ENCODE measurements at places on chromosomes 7 and 10.
A peak's percentile ranks its signal among the peaks of the same experiment; 100 is the strongest.

- DNase-seq, result no peak
Observed at GRCh38 chr7:136087881-136088280, 110.7 kb upstream of the MTPN start.

DNA sequence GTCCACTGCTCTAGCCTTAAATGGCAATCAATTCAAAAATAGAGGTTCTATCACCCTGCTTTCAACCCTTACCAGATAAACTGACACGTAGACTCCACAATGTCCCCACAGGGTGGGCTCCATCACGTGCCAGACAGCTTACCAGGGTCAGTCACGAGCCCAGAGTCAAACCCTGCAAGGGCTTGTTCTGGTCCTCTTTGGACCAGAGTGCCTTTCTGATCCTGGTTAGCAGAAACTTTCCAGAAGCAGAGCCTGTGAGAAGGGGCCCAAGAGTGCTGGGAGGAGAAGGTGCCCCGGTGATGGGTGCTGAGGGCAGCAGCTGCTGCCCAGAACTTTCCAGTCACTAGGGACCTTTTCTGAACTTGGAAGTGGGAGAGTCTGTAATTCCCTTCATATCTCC, 354 bp upstream of the GIMAP5 start:
- no peak for DNase-seq

DNA sequence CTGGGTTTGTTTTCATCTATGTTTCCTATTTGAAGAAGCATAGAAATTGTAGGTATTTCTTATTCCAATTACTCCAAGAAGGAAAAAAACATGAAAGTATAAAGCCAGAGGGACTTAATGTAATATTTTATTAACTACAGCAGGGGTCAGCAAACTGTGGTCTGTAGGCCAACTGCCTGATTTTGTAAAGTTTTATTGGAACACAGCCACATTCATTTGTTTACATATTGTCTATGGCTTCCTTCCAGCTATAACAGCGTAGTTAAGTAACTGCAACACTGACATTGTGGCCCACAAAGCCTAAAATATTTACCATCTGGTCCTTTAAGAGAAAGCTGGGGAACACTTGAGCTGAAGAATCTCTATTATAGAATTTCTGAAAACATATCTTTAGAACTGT, 306.2 kb downstream of the BICC1 start:
- no peak for DNase-seq

DNA sequence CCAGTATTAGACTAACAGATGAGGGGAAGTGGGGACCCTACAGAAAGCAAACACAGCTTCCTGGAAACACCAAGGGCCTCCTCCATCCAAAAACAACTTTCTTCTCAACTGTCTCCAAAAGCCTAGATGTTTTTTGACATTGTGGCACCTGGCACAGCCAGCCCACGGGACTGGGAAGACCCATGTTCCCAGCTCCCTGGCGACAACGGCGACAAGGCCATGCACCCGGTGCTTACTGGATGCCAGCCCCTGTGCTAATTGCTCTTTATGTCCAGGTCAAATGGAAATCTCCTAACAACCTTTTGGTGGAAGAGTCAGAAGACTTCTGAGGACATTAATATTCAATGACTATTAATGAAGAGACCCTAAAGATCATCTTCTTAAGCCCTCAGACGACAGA, 7.1 kb downstream of the FGFR2 start:
- no peak for DNase-seq

- peak; percentile 82 for DNase-seq
Observed at GRCh38 chr7:1290026-1290678, 57.5 kb downstream of the UNCX start.

DNA sequence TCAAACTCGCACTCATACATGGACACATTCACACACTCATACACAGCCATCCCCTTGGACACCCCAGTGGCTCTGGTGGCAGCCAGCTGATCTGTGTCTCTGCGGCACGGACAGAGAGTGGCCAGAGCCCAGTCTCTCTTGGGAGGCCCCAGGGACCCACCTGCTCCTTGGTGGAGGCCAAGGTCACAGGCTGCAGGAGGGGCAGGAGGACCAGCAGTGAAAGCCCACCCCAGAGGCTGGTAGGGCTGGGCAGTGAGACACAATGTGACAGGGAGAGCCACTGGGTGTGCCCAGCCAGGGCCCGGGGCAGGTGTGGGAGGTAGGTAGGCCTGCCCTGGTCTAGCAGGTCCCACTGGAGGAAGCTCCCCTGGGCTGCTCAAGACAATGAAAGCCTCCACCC, 18.5 kb downstream of the SHH start:
- no peak for DNase-seq

DNA sequence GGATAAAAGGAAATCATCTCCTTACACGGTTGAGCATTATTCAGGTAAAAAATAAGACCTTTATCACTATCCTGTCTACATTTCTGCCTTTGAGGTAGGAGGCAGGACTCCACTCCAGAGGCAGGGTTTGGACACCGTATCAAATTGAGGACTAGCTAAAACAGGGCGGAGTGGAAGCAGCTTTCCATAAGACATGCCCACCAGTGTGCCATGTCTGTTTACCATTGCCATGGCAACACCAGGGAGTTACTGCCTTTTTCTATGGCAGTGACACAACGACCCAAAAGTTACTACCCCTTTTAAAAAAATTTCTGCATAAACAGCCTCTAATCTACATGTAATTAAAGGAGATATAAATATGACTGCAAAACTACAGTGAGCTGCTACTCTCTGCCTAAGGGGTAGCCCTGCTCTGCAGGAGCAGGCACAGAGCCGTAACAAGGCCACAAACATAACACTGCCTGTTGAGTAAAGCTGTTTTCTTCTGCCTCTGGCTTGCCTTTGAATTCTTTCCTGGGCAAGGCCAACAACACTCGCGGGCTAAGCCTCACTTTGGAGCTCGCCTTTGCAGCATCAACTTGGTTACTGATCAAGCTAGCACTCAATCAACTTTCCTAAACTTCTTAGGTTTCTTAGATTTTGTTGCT, 26.5 kb downstream of the DGKB start:
- no peak for DNase-seq

GRCh38 chr7:105196473-105196872, 182.5 kb downstream of the KMT2E start:
- DNase-seq, result no peak

GRCh38 chr7:150307129-150307528, 16.0 kb upstream of the LRRC61 start:
- DNase-seq, result no peak

DNA sequence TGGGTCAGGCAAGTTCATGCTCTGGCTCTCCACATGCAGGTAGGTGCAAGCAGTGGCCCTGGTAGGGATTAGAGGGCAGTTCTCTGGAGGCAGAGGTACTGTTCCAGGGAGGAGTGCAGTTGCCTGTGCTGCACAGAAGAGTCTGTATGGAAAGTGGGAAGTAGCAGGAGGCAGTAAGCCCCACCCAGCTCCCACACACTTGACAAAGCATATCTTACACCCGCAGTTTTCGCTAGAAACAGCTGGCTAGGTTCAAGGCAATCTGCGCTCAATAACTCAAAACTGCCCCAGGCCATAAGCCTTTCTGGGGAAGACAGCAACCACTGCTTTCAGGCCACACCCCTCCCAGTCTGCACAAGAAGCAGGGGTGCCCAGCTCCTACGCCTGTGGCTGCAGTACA, 33.1 kb upstream of the ARMC3 start:
- no peak for DNase-seq

DNA sequence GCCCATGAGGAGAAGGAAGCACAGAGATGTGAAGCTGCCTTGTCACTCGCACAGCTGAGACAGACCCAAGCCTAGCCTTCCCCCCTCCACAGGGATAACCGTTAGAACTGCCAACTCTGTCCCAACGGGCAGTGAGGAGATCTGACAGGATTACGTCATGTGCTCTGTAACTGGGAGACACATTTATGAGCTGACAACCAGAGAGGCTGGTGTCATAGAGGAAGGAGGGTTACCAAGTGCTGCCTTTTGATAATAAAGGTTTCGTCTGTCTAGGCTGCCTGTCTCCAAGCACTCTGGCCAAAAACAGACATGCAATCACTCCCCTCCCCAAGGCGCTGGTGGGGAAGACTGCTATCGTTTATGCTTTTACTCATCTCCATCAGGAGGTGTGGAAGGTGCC, 165.9 kb downstream of the PLXNA4 start:
- no peak for DNase-seq

DNA sequence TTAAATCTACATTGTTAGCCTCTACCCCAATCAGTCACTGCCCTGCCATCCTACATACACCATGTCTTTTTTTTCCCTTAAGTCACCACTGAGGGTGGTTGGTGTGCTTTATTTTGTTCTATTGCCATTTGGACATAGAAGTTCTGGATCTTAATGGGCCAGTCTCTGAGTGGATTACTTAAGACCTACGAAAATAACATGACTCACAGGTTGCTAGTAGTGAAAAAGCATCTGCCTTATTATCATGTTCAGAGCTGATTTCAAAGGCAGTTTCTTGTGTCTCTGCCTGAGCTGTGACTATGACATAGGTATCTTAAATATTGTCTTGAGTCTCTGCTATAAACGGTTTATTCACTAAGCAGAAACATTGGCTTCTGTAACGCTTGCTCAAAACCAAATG, 410.8 kb downstream of the MDFIC start:
- DNase-seq, result no peak

- no peak for DNase-seq
Observed at GRCh38 chr7:155795951-155796350, 16.3 kb downstream of the SHH start.

GRCh38 chr10:43225004-43225786, 41.7 kb downstream of the RASGEF1A start:
- no peak for DNase-seq

DNA sequence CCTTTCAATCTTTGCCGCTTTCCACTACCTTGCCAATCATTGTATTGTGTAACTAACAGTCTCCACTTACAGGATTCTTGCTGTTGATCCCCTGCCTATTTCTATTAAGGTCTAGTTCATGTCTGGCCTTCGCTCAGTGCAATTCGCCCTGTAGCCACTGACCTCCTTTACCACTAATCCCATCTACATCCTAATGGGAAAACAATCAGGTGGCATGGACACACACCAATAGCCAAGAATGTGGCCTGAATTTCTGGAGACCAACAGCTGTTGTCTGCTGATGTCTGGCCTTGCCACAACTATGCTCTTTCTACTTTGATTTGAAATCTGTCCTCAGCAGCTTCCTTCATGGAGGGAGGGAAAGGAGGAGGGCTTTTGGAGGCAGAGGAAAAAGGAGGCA, 546.2 kb downstream of the SORCS3 start:
- DNase-seq, result peak; percentile 5

- DNase-seq, result no peak
Observed at GRCh38 chr7:74325210-74325565, 36.0 kb downstream of the CLIP2 start.

DNA sequence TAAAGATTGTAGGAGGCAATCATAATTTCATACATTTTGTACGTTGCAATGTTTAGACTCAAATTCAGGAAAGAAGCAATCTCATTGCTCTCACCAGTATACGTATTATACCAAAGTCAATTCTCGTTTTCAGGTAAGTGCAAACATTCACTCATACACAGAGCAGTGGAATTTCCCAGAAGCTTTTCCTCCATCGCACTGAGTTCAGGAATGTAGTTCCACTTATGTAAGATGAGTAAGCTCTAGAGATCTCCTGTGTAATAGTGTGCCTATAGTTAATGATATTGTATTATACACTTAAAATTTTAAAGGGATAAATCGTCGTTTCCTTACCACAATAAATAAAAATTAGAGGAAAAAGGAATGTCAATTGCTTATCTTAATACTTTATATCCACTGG, 470.8 kb upstream of the KCND2 start:
- no peak for DNase-seq

- DNase-seq, result no peak
Observed at GRCh38 chr7:155870334-155871180, 58.3 kb upstream of the SHH start.

DNA sequence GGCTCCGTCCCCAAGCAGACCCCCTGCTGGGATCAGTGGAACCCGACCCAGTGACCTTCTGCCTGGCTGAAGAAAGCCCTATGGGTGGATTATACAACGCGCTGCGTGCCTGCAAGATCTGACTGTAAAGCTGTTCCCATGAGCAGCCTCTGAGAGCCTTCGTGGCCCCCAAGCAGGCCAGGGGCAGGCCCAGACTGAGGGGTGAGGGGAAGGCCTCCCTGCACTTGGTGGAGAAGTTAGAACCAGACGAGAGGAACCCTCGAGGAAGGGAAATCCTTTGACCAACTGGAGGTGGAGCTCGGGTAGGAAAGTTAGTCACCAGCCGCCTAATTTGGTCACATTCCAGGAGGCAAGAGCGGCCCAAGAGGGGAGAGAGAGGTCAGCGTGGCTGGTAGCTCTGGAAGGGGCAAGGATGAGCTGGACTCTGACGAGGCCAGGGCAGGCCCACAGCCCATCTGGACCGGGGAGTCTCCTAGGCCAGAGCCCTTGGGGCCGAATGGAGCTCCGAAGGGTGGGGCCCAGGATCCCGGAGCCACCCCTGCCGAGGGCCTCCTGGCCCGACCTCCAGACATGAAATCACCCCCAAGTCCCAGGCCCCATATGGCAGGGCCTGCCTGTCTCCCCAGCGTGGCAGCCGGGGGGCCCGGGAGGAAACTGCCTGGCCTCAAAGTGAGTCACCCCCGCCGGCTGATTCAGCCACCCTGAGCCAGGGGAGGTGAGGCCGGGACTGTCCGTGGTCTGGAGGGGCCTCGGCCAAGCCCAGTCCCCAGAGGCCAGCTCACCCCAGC, 23.3 kb upstream of the PDGFA start:
- no peak for DNase-seq

DNA sequence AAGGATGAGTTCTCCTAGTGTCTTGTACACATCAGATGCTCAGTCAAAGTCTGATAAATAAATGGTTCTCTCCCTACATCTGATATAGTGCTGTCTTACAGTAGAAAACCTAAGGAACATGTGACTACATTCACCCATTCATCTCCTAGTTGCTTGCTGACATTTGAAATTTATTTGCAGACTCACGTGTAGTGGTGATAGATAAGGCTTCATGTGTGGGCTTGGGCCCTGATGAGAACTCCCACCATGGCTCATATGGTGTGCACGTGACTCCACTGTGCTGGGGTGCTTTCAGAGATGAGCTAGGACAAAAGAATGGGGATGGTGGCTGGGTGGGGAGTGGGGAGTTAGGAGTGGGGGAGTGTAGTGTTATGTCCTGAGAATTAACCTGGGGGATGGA, 287.3 kb downstream of the RPS24 start:
- DNase-seq, result no peak

- DNase-seq, result no peak
Observed at GRCh38 chr10:73798927-73799560, 12.4 kb downstream of the NDST2 start.

Measured in cerebellar cortex (tissue), 1 donor.